HCT116 (cell line): ENCODE measurements at places on chromosomes 4 and X.

DNA sequence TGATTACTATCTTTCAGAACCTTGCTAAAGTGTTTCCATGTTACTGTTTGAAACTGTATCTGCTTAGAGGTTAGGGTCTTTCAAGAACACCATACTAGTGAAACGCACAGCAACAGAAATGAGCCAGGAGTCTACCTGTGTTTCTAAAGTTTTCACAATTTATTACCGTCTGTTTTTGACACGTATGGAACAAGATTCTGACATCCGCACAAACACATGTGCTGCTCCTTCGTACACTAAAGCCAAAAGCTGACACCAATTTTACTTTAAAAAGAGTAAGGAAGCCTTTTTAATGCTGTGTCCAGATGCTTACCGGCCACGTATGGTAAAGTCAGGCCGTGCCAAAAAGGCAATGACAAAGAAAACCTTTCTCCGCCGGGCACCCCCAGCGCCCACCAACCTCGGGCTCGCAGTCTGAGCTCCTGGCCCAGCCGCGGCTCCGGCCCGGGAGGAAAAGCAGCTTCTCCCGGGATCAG is 532 bp downstream of the RPS4X start:
- H3K36me3 ChIP-seq: peaks cover 49% of the 10 kb centered on the region
- peaks cover 55% of the 10 kb centered on the region for H3K4me1 ChIP-seq
- no peak for DNase-seq

DNA sequence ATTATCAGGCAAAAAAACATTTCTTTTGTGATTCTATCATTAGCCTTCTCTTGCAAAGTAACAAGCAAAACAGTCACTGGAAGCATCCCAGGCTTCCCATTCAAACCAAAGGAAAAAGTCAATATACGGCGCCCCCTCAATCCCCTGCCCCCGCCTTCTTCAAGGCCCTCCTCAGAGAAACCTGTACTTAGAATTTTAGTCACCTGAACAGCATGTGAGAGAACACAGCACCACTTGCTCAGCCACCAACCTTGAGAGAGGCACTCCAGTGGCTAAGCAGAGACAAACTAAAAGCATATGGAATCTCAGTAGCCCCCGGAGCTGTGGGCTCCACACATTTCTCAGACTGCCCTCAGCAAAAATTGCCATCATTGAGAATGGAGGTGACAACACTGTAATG is 25.2 kb downstream of the LEF1 start:
- no peak overlapping the region for H3K27ac ChIP-seq
- no peaks in the 10 kb centered on the region for H3K36me3 ChIP-seq
- H3K4me3 ChIP-seq: no peak overlapping the region
- H3K27me3 ChIP-seq: no peaks in the 10 kb centered on the region
- no peak for DNase-seq

DNA sequence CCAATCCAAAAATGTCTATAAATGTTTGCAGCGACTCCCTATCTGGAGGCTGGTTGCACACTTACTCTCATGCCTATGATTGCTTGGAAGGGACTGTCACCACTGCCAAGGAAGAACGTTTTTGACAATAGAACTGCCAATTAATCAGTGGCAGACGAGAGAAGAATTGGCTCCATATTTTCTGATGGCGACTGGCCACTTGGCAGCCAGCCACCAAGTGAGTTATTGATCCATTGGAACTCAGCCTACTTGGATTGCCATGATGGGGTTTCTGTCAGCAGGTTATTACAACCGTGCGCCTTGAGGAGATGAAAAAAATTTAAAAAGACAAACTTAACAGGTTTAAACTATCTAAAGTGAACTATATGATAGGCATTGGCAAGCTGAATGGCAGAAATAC is 47.4 kb downstream of the LINC00632 start:
- H3K36me3 ChIP-seq: no peaks in the 10 kb centered on the region
- H3K27me3 ChIP-seq: no peaks in the 10 kb centered on the region
- H3K4me3 ChIP-seq: no peak overlapping the region
- DNase-seq: no peak
- no peaks in the 10 kb centered on the region for H3K4me1 ChIP-seq

GRCh38 chr4:98248934-98249333 is 12.2 kb upstream of the RAP1GDS1 start:
- H3K36me3 ChIP-seq: no peaks in the 10 kb centered on the region
- H3K4me1 ChIP-seq: no peaks in the 10 kb centered on the region
- H3K4me3 ChIP-seq: no peak overlapping the region

DNA sequence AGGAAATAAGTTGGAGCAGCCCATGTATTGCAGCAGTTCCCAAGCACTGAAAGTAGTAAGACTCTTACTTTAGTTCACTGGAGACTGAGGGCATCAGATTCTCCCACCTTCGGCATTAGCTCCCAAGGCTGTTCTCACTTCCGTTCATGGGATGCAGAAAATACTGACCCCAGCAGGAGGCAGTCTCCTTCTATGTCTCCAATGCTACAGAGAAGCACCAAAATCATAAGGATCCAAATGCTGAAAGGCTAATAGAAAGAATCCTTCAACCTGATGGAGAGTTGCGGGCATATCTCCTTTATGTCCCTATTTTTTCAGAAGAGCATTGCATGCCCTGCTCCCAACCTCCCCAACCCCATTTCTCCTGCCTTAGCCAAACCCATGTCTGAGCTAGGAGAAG is 32.4 kb downstream of the ADH7 start:
- H3K4me3 ChIP-seq: no peak overlapping the region
- H3K27me3 ChIP-seq: no peaks in the 10 kb centered on the region
- peaks cover 9% of the 10 kb centered on the region; the same call in 1 of the 2 replicates for H3K4me1 ChIP-seq
- H3K36me3 ChIP-seq: no peaks in the 10 kb centered on the region
